ENCODE measurements at places on chromosomes 6 and 20.

- no peak for DNase-seq
These were observed 184.0 kb downstream of the RPS12 start for GRCh38 chr6:132998418-132998817.

DNA sequence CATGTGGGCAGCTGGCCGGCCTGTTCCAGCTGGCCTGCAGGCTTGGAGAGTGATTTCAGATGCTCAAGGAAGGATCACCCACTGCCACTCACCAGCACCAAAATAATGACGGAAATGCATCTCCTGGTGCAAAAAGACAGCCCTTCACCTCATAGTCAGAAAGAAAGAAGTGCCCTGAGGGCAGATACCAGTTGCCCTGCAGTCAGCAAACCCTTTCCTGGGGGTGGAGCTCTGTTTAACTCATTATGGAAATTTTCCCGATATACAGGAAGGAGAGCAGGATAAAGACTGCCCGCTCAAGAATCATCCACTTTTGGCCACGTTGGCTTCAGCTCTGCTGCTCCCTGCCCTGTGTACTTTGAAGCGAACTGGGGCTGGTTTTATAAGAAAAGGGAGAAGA is 127.9 kb downstream of the GRM4 start:
- DNase-seq = no peak

DNA sequence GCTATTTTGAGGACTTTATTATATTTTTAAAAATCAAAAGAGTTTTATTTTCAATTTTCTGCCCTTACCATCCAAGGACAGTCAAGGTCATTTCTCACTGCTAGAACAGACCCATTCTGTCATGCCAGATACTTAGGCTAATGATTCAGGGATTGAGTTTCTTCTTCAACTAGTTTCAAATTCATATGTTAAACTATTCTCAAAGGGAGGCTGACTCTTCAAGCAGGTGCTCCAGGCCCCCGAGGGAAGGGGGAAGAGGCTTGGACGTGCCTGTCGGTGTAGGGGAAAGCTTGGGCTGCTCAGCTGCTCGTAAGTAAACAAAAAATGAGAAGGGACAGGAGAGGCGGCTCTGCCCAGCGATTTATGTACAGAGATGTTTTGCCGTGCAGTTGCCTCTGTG is 69.4 kb upstream of the MYLIP start:
- no peak for DNase-seq

DNA sequence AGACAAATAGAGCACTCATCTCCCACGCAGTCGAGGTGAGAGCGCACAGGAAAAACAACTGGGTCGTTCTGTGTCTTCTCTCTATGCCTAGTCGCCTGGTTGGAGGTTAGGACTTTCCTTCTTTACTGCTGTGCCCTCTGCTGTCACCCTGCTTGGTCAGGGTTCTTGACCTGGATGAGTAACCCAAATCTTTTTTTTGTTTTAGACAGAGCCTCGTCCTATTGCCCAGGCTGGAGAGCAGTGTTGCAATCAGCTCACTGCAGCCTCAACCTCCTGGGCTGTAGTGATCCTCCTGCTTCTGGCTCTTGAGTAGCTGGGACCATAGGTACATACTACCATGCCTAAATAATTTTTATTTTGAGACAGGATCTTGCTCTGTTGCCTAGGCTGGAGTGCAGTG is 24.5 kb downstream of the PRPF6 start:
- DNase-seq = no peak

DNA sequence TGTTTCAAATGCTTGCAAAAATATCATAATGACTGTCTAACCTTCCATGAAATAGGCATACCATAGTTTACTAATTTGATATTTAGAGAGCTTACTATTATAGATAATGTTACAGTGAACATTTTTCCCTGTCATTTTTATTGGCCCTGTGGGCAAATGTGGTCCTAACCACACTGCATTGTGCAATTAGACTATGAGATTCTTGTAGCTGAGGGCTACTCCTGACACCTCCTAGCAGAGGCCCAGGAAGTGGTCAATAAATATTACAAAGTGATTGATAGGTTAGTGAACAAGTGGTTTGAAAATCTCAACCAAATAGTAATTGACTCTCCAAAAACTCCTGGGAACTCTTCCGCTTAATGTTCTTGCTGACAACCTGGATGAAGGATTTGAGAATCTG is 160.5 kb upstream of the KCNG1 start:
- no peak for DNase-seq

DNA sequence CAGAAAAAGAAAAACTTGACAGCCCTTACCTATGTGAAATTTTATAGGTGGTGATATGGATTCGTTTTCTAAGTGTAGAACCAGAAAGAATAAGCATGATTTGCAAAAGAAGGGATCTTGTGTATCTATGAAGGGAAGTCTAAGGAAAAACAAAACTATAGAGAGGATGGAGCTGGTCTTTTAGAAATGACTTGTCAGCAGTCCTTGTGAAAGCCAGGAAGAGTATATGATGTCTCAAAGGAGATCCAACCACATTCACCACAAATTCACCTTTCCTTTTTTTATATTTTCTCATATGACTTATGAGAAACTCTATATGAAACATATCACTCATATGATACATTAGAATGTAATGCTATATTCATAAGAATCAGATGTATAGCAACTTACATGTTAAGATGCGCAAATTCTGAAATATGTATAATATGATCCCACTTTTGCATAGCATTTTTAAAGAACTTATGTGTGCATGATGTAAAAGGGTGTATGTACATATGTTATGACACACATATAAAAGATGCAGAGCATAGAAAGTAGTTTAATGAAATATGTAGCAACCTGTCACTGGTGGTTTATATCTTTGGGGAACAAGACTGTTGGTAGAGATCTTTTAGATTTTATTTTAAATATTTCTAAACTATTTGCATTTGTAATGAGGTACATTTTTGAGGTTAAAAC is 91.9 kb upstream of the NUP153 start:
- DNase-seq = no peak

DNA sequence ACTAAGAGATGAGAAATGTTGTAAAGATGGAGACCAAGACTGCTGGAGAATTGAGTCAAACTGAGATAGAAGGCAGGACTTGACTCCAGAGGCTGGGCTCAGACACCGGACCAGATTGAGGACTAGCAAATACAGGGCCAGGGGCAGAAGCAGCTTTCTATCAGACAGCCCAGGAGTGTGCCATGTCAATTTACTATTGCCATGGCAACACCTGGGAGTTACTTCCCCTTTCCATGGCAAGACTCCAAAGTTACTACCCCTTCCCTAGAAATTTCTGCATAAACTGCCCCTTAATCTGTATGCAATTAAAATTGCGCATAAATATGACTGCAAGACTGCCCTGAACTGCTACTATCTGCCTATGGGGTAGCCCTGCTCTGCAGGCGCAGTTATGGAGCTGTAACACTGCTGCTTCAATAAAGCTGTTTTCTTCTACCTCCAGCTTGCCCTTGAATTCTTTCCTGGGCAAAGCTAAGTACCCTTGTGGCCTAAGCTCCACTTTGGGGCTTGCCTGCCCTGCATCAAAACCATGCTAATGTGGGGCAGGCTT is 90.1 kb upstream of the EDN1 start:
- peak; percentile 14 for DNase-seq

- no peak for DNase-seq
These were observed 351.2 kb upstream of the MAP3K7 start for GRCh38 chr6:90938122-90938521.

DNA sequence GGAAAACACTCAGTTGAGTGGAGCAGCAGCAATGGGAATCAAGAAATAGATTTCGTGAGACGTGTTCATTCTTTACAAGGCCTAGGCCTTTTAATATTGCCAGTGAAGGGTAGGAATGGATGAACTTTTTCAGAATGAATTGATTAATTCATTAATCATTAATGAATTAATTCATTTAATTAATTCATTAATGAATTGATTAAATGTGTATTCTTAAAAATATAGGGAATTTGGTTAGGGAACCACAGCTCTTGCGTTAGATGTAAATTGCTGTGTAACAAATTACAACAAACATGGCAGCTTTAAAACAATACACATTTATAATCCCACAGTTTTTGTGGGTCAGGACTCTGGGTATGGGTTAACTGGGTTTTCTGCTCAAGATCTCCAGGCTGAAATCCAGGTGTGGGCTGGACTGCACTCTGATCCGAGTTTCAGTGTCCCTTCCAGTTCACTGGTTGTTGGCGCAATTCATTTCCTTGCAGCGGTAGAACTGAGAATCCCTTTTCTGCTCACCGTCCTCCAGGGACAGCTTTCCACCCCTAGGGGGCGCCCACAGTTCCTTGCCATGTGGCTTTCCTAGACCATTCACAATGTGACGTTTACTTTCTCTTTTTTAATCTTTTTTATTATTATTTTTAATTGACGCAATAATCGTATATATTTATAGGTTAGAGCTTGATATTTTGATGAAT is 32.8 kb upstream of the BCAS1 start:
- peak; percentile 66 for DNase-seq

DNA sequence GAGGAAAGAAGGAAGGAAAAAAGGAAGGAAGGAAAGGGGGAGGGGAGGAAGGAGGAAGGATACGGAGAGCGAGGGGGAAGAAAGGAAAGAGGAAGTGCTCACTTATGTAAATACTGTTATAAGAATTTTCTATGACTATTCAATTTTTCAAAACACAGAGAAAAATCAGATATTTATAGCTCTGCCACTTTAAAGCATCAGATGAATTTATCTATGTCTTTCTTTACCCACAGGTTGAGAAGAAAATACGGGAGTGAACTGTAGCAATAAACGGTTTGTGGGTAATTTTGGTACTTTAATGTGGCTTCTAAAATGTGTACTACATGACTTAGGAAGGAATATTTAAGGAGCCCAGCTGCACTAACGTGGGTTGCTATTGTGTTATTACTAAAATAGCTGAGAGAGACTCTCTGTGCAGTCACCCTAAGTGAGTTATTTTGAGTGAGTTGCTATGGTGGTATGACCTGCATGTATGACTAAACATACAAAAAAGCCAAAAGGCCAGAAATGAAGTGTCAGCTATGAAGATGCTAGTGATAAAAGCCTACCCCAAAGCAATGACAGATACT is 225.5 kb downstream of the SOD2 start:
- no peak for DNase-seq

DNA sequence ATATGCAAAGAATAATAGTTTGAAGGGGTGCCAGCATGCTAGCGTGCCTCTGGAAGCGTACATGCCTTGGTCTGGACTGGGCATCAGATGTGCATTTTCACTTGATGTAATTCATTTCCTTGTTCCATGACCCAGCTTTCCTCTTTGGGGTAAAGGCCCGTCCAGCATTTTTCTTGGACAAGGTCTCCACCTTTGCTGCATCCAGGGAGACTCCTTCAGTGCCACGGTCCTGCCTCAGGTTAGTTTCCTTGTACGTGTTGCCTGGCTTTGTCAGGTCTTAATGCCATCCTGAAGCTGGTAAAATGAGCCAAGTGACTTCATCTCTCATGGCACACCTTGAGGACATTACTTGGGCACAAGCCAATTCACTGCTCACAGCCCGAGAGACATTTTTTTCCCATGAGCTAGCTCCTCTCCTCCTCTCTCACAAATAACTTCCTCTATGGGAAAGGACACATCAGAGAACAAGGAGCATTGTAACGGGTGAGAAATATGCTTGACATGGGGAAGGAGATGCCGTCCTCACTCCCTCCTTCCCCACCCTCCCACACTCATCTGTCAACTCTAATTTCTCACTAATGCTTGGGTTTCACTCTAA is 23.9 kb downstream of the EDN1 start:
- no peak for DNase-seq

DNA sequence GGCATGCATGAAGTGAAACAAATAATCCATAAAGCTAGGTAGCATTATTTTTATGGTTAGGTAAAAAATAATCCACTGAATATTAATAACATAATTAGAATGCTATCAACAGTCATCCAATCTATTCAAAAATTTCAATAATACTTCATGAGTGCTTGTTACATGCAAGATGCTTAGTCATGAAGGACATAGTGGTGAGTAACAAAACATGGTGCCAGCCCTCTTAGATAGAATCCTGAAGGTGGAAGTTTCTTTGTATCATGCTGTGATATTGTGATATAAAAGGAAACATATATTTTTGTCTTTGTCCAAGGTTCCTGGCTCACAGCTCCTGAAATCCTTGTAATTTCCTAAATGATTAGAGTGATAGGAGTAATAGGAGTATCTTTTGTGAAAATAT is 14.9 kb downstream of the RCAN2 start:
- no peak for DNase-seq

- DNase-seq = no peak
These were observed 53.3 kb downstream of the PLEKHG1 start for GRCh38 chr6:150652848-150653613.

GRCh38 chr20:50304501-50304856 is 113.8 kb downstream of the CEBPB start:
- no peak for DNase-seq

DNA sequence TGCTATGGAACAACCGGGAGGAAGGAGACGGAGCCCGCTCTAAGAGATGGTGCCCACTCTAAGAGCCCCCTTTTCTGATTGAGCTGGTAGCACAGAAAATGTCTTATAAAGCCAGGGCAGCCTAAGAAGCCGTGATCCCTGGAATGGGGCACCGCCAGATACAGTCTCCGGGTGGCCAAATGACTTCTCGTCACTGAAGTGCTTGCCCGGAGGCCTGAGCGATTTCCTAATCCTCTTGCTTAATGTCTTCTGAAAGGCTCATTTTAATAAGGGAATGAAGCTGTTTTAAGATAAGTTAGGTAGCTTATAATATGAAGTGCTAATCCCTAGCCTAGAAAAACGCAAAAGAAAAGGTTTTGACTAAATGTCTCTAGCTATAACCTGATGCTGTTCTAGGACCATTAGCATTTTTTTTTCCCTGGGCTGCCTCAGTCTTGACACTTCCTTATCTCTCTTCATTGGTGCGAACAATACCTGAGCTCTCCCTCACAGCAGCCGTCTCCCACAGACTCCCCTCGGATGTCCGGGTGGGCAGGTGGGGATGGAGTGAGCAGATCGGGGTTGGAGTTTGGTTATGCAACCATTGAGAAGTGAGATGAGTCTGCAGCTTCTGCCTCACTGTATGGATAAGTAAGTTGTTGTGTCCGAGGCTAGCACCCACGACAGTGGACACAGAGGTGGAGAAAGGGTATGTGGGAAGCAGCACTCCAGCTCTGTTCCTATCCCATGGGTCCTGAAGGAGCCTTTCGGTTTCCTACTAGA is 559.4 kb upstream of the AGPAT4 start:
- DNase-seq = no peak

DNA sequence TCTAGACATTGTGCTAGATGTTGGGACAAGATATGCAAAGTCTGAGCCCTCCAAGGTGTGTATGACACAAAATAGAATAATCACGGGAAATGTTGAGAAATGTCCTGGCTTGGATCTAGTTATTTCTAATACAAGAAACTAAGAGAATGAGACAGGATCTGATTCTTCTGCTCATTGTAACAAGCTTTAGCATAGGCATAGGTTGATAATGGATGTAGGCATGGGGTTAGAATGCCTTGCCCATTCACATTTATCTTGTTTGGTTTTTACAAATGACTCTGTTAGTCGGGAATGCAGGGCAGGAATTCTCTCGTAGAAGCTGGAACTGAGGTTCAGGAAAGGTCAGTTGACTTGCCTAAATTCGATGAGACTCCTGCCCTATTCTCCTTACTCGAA is 1.5 kb upstream of the SLC26A8 start:
- DNase-seq = no peak

GRCh38 chr20:4638826-4639225 is 82.9 kb upstream of the PRND start:
- no peak for DNase-seq

Data from CD4-positive, alpha-beta T cell treated with Interleukin-4 for 1 hour (primary cell).